ENCODE measurements at places on chromosomes 1 and 21.

DNA sequence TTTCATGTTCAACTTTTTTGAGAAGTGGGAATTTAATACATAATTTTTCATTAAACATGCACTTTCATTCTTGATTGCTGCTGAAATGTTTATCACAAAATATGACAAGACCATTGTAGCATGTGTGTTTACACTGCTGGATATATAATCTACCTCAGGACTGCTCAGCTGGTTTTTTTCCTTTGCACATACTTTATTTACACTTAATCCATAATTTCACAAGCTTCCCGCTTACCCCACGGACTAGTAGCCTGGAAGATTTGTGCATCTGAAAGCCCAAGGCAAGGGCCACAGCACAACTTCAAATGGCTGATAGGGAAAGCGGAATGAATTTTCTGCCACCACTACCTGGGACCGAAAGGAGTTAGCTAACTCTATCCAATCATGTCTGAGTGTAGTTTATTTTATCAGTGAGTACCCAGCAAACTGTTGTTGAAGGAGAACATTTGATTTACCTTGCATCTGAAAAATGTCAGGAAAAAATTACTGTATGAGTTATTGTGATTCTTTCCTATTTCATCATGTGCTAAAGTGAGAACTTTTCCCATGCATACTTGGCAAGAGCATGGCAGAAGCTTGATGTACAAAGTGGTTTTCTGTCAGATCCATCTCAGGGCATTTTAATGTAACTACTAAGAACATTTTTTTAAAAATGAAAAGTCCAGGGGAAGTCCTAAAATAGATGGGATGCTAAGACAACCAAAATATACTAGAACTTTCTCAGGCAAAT lies 558.2 kb upstream of the USP24 start:
- DNase-seq = no peak

DNA sequence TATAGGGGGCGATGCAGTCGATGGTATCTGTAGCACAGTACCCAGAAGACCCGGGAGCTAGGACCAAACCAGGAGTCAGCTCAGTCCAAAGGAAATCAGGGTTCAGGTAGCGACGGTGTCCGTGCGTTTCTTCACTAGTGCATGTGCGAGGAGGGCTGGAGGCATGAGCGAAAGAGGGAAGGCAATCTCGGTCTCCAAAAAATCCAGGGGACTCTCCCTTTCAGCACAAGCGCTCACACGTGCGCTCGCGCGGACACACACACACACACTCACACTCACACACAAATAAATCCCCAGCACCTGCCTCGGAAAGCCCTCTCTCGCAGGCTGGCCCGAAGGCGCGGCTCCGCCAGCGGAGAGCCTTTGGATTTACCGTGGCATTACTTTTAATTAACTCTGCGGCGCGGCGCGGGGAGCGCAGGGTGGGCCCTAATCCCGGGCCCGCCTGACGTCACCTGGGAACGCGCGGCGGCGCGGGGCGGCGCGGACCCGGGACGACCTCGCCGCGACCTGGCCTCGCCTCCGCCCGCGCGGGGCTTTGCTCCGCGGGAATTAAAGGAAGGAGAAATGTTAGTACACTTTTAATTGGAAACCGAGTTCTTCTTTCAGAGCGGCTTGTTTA lies 121.2 kb downstream of the LMX1A start:
- no peak for DNase-seq

GRCh38 chr1:27413004-27413403 lies 20.6 kb downstream of the GPR3 start:
- DNase-seq = no peak

DNA sequence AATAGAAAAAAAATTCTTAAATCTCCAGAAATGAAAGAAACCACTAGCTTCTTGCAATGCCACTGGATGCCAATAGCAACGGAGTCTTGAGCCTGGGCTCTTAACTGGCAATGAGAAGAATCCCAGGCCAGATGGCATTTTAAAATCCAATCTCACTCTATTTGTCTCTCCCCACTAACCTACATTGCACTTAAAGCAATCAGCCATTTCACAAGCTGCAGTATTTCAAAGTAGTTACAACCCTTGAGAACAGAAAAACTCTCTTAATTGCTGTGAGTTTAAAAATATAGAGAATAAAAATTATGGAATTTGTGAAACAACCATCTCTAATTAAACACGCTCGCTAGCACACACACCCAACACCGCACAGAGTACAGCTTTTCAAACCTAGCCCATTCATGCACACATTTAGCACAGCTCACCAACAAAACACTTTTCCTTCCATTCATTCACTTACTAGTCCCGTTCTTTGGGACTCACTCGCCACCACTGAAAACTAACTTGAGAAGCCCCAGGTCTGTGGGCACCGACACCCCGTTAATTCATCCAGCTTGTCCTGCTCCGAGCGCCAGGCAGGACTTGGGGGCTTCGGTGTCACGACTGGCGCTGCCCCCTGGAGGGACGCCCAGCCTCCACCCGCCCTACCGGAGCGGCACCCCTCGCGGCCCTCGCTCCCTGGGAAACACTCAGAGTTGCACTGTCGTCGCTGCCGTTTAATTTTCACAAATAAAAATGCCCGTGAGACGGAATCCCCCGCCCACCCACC lies 1.0 kb downstream of the DDAH1 start:
- DNase-seq = no peak

DNA sequence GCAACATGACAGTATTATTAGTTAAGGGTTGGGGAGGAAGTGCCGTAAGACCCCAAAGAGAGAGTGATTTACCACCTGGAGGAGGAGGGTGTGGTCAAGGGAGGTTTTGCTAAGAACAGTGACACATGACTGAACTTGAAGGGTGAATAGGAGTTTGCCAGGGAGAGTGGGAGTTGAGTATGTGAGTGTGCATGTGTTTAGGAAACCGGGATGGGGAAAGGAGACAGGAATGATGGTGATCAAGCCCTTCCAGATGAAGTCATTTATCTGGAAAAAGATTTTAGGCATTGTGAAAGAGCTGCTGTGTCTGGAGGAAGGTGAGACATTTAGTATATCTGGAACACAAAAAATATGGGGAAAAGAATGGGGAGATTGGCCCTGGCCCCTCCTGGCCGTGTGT lies 28.1 kb upstream of the IL10 start:
- no peak for DNase-seq

Measured in stimulated activated CD8-positive, alpha-beta memory T cell treated with anti-CD3 and anti-CD28 coated beads, Interleukin-4, amount 100 ng/mL, for 4 hours (primary cell).